Upper lobe of right lung (tissue), 1 donor: ENCODE measurements at places on chromosomes 12 and 14. TPM values are rescaled to one million over a fixed set of nuclear protein-coding genes. Genes with fewer than 3 reads are reported as not detected.

Gene CLEC14A
- 87.6 TPM for total RNA-seq

Gene DPF3
- total RNA-seq: 0.90 TPM

Gene CCDC177
- total RNA-seq: not detected

Gene OR4N5
- not detected for total RNA-seq

Gene C14orf132
- 63.1 TPM for total RNA-seq

Gene KCNJ8
- 20.9 TPM for total RNA-seq

Gene GALNT8
- 0.67 TPM for total RNA-seq

Gene ADAM21
- total RNA-seq: not detected

Gene FKBP3
- 33.0 TPM for total RNA-seq

Gene SMCO3
- 1.9 TPM for total RNA-seq

Gene TUBA1A
- total RNA-seq: 90.8 TPM

DNA sequence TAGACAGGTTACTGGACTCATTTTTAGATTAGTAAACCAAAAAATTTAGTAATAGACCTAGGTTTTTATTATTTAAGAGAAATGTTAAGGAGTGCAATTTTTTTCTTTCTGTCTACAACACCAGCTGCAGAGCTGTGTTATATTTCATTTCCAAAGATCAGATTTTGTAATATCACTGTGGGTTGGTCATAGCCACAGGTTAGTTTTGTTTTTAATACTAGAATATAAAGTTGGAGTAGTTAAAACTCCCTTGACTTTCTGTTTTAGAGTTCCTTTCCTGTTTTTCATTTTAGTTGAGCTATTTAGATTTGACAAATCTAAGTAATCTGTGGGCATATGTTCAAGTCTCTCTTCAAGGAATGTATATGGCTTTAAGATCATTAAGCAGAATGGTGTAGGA is 30.7 kb upstream of the GARIN2 start:
- H3K4me1 ChIP-seq: no peaks in the 10 kb centered on the region
- no peaks in the 10 kb centered on the region for H3K36me3 ChIP-seq
- no peaks in the 10 kb centered on the region for H3K27me3 ChIP-seq
- no peak overlapping the region for H3K27ac ChIP-seq
- DNase-seq: no peak

- no peak for DNase-seq
- H3K4me3 ChIP-seq: no peak overlapping the region
- H3K27me3 ChIP-seq: no peaks in the 10 kb centered on the region
Measured at GRCh38 chr12:82015623-82016347, 256.6 kb upstream of the PPFIA2 start.

GRCh38 chr12:131346555-131347344 is 364.1 kb upstream of the SFSWAP start:
- H3K4me1 ChIP-seq: no peaks in the 10 kb centered on the region
- no peak for DNase-seq
- peaks cover 20% of the 10 kb centered on the region for H3K27me3 ChIP-seq

DNA sequence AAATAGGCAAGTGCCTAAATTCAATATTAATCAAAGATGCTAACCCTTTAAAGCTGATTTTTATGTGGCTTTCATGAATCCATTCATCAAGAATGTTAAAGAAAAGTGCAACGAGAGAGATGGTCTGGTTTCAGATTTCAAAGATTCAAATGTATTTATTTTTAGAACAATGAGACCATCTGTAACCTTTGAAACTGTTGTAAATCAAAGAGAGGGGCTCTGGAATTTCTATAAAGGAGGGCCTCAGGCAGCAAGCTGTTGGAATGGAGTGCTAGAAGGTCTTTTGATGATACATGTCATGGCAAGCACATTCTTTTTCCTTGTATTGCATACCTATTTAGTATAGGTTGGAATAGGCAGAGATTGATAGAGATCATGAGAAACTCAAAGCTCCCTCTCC is 433.0 kb downstream of the LRIG3 start:
- no peak overlapping the region for H3K4me3 ChIP-seq
- no peaks in the 10 kb centered on the region for H3K36me3 ChIP-seq
- no peak overlapping the region for H3K27ac ChIP-seq
- no peaks in the 10 kb centered on the region for H3K4me1 ChIP-seq
- H3K27me3 ChIP-seq: no peaks in the 10 kb centered on the region
- DNase-seq: no peak

DNA sequence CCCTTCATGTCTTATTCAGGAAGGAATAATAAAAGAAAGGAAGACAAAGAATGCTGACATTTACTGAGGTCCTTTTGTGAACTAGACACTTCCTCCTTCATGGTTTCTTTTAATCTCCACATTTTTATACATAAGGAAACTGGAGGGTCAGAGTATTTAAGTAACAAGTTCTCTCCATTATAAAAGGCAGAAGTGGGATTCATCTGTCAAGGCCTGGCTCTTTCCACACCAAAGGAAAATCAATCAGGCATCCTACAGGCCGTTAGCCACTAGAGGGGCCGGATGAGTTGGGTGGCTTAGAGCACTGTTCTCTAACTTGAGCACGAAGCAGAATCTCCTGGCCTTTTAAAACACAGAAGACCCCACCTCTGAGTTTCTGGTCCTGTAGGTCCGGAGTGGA is 36.8 kb upstream of the NINJ2 start:
- no peaks in the 10 kb centered on the region for H3K4me1 ChIP-seq
- H3K36me3 ChIP-seq: no peaks in the 10 kb centered on the region
- H3K27ac ChIP-seq: no peak overlapping the region
- H3K4me3 ChIP-seq: no peak overlapping the region
- no peak for DNase-seq
- H3K27me3 ChIP-seq: no peaks in the 10 kb centered on the region

DNA sequence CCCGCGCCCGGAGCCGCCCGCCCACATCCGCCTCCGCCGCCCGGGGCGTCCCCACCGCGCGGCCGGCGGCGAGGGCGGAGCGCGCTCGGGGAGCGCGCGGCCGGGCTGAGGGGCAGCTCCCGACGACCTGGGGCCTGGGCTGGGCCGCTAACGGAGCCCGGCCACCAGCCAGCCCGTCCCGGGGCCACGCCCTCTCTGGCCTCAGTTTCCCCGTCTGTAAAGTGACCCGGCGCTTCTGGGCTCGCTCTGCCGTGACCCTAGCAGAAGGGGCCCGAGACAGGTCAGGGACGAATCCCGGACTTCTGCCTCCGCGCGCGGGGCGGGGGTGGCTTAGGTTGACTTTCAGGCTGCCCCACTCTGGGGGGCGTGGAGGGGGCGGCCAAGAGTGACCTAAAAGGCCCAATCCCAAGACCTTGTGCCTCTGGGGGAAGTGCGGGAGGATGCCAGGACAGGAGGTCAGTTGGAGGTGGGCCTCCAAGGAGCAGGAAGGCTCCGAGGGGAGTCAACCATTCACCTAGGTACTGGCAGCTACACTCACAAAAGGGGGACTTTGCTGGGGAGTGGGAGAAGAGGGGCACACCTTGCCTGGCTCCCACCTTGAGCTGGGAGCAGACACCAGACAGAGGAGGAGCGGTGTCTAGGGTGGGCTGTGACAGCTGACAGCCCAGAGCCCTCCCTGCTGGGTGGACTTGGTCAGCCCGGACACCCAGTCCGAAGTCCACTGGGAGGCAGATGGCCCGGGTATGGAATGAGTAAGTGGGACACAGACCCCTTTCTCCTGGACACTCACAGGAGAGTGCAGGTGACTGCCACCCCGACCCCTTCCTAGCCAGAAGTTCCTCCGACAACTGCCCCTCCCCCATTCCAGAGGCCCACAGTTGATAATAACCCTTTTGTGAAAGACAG is 486 bp upstream of the AKT1 start:
- H3K4me3 ChIP-seq: peak overlapping the region; percentile 53
- no peaks in the 10 kb centered on the region for H3K27me3 ChIP-seq
- H3K36me3 ChIP-seq: peaks cover 10% of the 10 kb centered on the region
- peak overlapping the region; percentile 86 for H3K27ac ChIP-seq
- DNase-seq: peak; percentile 83
- H3K4me1 ChIP-seq: peaks cover 61% of the 10 kb centered on the region

- H3K4me3 ChIP-seq: no peak overlapping the region
- no peak for DNase-seq
- H3K27ac ChIP-seq: no peak overlapping the region
- no peaks in the 10 kb centered on the region for H3K36me3 ChIP-seq
Measured at GRCh38 chr14:26765768-26766520, 168.1 kb upstream of the NOVA1 start.

- H3K27ac ChIP-seq: no peak overlapping the region
- DNase-seq: no peak
- no peaks in the 10 kb centered on the region for H3K27me3 ChIP-seq
- no peaks in the 10 kb centered on the region for H3K36me3 ChIP-seq
- H3K4me3 ChIP-seq: no peak overlapping the region
Measured at GRCh38 chr12:11133816-11134215, 628 bp downstream of the TAS2R30 start.

DNA sequence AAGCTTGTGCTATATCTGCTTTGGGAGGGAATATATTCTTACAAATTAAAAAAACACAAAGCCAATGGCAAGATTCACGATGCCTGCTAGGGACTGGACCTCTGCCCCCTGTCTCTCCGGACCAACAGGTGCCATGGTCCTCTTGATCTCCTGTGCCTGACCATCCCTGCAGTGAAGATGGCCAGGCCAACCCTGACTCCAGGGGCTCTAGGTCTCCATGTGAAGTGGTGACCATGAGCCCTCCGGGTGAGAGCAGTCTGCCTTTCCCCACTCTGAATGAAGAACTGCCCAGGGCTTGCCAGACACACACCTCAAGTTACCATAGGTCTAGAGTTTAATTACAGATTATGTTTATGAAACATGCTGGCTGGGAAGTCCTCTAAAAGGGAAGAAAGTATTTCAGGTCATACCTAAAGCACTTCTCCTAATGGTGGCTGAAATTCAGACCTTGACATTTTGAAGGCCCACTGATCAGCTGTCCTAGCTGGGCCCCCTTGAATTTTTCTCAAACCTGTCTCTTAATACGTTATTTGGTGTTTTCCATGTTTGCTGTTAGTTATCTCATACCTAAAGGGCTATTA is 1.4 kb downstream of the ARHGDIB start:
- no peaks in the 10 kb centered on the region for H3K27me3 ChIP-seq
- H3K4me3 ChIP-seq: peak overlapping the region; percentile 60
- H3K4me1 ChIP-seq: peaks cover 23% of the 10 kb centered on the region
- no peak for DNase-seq
- H3K36me3 ChIP-seq: no peaks in the 10 kb centered on the region

DNA sequence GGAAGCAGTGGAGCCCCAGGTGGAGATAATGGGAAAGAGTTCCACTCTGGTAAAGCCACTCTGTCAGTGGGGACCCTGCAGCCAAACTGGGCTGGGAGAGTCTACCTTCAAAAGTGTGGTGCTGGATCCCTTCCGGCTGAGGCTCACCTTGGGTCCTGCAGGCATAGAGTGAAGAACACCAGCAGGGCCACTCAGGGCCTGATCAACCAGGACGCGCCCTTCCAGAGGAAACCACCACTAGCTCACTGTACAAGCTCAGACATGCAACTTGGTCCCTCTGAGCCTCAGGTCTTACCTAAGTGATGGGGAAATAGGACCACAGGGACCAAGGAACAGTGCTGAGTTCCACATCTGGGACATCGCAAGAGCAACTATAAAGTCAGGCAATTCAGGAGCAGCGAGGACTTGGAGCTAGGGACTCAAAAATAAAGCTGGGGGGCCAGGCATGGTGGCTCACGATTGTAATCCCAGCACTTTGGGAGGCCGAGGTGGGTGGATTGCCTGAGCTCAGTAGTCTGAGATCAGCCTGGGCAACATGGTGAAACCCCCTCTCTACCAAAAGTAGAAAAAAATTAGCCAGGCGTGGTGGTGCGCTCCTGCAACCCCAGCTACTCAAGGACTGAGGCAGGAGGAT is 5.9 kb upstream of the PRPH start:
- no peak overlapping the region for H3K27ac ChIP-seq
- no peaks in the 10 kb centered on the region for H3K36me3 ChIP-seq
- H3K4me3 ChIP-seq: no peak overlapping the region
- peak; percentile 38 for DNase-seq
- peaks cover 12% of the 10 kb centered on the region for H3K27me3 ChIP-seq

DNA sequence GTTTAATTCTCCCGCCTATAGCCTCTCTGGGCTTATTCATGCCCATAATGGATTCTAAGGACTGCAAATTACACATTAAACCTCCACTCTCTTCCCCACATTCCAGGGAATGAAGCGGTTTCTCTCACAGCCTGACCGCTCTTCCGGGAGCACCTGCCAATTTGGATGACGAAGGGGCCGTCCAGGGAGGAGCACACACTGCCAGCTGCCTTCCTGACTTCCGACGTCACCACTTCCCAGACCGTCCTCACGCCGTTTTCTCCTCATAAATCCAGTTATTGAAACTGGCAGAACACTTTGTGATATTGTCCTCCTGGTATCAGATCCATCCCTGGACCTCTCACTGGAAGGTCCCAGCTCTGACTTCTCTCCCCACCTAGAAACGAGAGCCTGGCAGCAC is 87.6 kb downstream of the GCH1 start:
- no peak for DNase-seq
- H3K36me3 ChIP-seq: no peaks in the 10 kb centered on the region
- H3K4me3 ChIP-seq: no peak overlapping the region
- H3K27me3 ChIP-seq: no peaks in the 10 kb centered on the region
- no peaks in the 10 kb centered on the region for H3K4me1 ChIP-seq

GRCh38 chr12:67524861-67525616 is 123.5 kb upstream of the DYRK2 start:
- no peaks in the 10 kb centered on the region for H3K4me1 ChIP-seq
- H3K27ac ChIP-seq: no peak overlapping the region
- no peaks in the 10 kb centered on the region for H3K36me3 ChIP-seq
- H3K4me3 ChIP-seq: no peak overlapping the region

DNA sequence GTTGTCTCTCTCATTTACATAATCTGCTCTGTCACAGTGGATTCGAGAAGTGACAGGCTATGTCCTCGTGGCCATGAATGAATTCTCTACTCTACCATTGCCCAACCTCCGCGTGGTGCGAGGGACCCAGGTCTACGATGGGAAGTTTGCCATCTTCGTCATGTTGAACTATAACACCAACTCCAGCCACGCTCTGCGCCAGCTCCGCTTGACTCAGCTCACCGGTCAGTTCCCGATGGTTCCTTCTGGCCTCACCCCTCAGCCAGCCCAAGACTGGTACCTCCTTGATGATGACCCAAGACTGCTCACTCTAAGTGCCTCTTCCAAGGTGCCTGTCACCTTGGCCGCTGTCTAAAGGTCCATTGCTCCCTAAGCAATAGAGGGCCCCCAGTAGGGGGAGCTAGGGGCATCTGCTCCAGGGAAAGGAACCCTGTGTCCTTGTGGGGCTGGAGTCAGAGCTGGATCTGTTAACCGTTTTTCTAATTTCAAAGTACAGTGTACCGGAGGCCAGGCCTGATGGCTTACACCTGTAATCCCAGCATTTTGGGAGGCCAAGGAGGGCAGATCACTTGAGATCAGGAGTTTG is 5.1 kb downstream of the ERBB3 start:
- DNase-seq: no peak
- peaks cover 11% of the 10 kb centered on the region for H3K4me1 ChIP-seq
- no peaks in the 10 kb centered on the region for H3K36me3 ChIP-seq
- H3K4me3 ChIP-seq: no peak overlapping the region
- H3K27me3 ChIP-seq: peaks cover 11% of the 10 kb centered on the region
- H3K27ac ChIP-seq: no peak overlapping the region
